ENCODE measurements at places on chromosomes 5 and 9.

GRCh38 chr9:86034863-86035734, 64.3 kb downstream of the GOLM1 start:
- DNase-seq: peak; percentile 36

GRCh38 chr5:123422433-123423277, 548 bp downstream of the CEP120 start:
- no peak for DNase-seq

GRCh38 chr5:14471507-14471906, 110.1 kb upstream of the OTULINL start:
- DNase-seq: no peak

- DNase-seq: no peak
Observed at GRCh38 chr9:130583271-130583670, 3.9 kb downstream of the FUBP3 start.

- DNase-seq: peak; percentile 79
Observed at GRCh38 chr9:129737479-129738274, 15.2 kb downstream of the PTGES start.

DNA sequence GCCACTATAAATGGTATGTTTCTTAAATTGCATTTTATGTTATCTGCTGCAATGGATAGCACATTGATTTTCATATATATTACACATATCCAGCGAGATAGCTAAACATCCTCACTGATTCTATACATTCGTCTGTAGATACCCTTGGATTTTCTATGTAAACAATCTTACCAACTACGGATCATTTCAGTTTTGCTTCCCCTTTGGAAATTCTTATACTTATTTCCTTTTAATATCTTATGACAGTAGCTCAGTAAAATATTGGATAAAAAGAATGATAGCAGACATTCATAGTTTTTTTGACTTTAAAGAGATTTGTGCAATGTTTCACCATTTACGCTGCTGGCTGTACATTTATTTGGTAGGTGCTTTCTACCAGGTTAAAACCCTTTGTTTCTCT, 254.9 kb downstream of the SYK start:
- DNase-seq: no peak

DNA sequence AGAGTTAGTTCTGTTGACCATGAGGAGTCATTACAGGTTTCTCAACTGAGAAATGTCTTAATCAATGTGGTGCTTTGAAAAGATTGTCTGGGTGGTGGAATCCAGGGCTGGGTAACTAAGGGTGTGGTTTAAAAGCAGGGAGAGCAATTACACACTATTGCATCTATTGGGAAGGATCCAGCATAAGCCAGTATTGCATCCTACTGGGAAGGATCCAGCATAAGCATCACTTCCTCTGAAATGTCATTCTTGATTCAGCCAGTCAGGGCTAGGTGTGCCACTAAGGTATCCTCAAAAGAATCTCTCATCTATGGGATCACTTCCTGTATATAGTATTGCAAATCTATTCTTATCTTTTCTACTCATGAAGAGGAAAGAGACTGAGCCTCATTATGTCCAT, 38.6 kb downstream of the ELOVL7 start:
- DNase-seq: peak; percentile 45
